ENCODE measurements at places on chromosomes 6 and 20.
A peak's percentile ranks its signal among the peaks of the same experiment; 100 is the strongest.

- no peak for DNase-seq
Measured at GRCh38 chr6:5425267-5425666, 164.0 kb downstream of the FARS2 start.

DNA sequence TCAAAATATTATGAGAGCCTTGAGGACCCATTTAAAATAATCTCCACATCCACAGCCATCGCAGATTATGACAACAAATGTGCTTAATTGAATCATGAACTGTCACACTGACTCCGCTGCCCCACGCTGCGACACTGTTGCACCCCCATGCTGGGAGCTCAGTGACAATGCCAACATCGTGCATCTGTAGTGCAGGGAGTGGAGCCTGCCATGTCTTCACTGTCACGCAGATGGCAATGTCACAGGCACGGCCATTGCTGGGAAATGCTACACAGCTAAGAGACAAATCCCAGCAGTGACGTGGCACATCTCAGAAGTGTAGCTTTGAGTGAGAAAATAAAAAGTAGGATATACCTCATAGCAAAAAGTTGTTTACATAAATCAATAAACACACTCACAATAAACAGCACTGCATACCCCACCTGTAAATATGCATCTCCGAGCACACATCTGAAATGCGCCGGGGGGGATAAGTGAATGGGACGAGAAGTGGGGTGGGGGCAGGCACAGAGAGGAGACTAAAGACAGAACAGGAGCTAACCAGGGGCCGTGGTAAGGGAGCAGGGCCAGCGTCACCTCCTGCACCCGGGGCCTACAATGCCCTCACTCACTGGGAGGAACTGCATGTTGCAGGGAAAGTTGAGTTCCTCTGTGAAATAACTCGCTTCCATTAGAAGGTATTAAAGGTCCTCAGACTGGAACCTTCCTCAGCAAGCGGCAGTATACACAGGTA lies 349.9 kb downstream of the THBS2 start:
- DNase-seq, result no peak

GRCh38 chr6:26054781-26055718 lies 32.2 kb upstream of the HFE start:
- peak; percentile 97 for DNase-seq

DNA sequence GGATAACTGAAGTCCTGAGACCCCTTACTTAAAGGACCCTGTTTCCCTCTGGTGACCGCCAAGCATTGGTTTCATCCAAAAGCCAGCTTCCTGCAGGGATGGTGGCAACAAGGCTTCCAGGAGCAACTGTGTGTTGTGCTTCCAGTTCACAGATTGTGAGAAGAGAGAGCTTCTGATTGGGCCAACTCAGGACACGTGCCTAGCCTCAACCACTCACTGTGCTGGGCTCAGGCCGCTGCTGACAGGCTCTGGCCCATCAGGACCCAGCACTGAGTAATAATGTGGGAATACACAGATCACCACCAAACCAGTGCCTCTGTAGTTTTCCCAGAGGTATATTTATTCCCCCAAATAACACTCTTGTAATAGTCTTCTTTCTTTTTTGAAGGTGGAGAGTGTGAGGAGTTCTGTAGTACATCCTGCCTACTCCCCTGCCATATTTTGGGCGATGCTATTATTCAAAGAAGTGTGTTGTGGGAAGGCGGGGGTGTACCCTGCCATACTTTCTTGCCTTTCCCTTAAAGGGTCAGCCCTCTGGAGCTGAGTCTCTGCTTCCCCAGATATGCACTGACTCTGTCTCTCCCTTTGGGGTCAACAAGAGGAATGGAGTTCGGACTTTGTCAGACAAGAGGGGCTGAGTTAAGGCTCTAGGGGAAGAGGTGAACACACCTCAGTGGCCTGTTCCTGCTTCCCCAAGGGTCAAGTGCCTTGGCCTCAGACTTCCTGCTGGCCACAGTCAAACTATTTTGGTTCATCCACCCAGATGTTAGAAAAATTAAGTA lies 23.2 kb downstream of the PPP1R16B start:
- no peak for DNase-seq

DNA sequence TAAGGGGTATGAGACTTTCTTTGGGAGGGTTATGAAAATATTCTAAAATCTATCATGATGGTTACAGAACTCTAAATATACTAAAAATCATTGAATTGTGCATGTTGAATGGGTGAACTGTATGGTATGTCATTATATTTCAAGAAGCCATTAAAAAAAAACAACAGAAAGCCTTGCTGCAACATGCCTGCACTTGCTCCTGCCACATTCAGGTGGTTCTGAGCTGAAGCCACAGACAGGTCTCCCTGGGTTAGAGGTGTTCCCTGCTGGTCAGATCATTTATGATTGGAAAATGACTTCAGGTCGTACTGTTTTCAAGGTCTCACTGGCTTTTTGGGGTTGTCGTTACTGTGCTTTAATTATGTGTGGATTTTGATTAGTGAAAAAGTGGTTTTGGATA lies 13.3 kb downstream of the GMPR start:
- DNase-seq, result no peak

DNA sequence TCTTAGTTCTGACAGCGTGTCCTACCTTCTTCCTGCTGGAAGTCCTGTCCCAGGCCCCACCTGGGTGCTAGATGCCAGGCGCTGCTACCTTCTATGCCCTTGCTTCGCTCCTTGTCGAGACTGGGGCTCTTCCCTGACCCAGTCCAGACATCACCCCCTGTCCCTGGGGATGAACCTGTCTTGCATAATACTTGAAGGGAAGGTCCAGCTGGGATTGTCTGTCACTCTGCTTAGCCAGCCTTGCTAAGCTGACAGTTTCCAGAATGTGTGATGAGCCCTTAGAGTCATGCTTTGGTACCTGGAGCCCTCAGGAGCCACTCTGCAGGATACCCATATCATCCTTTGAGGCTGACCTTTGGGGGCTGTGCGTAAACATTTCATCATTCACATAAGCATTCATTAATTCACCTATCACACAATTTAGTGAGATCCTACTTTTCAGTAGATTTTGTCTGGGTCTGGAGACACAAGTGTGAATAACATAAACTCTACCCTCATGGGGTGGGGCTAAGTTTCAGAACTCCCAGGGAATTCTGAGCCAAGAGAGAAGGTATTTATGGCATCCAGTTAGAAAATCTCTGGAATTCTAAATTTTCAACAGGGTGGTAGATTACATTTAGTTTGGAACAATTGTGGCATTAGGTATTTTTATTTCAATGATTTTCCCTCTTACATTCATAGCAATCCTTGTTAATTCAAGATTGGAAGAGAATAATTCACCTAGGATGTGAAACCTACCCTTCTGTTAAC lies 151.1 kb upstream of the HDAC2 start:
- DNase-seq, result no peak
